MG63 (cell line): ENCODE measurements at places on chromosomes 5 and 9.

- DNase-seq: no peak
Measured at GRCh38 chr5:54309691-54310432, 511 bp downstream of the ARL15 start.

DNA sequence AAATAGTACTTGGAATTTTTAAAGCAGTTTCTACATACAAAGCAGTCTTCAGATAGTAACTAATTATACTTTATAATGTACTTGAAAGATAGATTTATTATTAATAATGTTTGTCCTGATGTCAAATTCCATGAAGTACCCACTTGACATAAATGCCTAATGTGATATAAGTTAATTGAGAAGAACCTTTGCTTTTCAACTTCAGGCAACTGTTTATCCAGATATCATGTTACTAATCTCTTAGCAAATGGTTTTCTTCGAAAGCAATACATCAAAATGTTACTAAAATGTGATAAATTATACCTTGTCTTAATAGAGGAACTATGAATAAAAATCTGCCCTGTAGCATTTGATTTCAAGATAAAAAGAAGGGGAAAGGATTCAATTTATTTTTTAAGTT lies 146.8 kb upstream of the FBXL17 start:
- no peak for DNase-seq

- DNase-seq: no peak
Measured at GRCh38 chr5:123720955-123721354, 209.0 kb downstream of the CSNK1G3 start.

- no peak for DNase-seq
Measured at GRCh38 chr5:150422075-150422474, 9.4 kb upstream of the CD74 start.

GRCh38 chr9:6239048-6239461 lies 23.4 kb downstream of the IL33 start:
- no peak for DNase-seq

GRCh38 chr5:58244819-58245475 lies 214.9 kb downstream of the PLK2 start:
- DNase-seq: no peak

DNA sequence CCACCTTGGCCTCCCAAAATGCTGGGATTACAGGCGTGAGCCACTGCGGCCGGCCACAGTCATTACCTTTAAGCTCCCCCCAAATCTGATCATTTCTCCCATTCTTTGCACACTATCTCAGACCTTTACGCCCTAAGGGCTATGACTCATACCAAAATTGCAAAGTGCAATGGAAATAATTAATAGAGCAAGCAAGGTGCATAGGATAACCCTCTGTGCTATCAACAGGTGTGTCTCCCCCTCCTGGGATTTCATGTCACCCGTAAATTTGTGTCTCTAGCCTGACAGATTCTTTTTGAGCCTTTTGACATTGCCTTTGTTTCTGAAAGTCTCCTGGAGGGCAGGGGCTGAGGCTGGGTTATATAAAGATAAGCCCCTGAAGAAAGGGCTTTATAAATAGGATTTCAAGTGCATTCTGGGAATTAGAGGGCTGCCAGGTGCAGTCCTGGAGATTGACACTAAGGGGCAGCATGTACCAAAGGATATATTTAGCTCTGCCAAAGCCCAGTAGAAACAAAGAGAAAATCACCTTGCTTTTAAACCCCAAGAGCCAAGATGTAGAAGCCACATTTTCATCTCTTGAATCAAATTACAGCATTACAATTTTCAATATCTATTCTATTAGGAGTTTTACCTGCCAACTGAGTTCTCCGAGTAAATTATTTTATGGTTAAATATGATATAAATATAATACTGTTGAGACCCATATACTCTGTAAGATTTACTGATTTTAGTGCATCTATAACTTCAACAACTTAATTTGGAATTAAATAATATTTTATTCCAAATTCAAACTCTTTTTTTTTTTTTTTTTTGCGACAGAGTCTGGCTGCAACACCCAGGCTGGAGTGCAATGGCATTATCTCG lies 18.2 kb downstream of the S100Z start:
- DNase-seq: peak; percentile 28

DNA sequence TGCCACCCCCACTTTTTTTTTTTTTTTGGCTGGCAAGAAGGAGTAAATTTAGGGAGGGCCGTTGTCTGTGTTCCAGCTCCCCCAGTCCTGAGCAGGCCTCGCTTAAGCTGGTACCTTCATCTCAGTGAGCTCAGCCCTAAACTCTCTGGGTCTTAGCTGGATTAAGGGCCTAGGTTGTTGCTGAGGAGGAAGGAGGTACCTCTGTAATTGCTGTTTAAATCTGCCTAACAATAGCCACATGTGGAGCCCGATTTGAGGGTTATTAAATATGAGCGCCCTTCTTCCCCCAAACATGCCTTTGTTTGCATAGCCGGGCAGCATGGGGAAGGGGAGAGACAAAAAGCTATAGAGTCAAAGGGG lies 179.0 kb upstream of the PITX1 start:
- DNase-seq: no peak

GRCh38 chr9:79489261-79490000 lies 82.3 kb upstream of the TLE4 start:
- peak; percentile 83 for DNase-seq
